Left kidney (tissue), 8 donors: ENCODE measurements at places on chromosomes 12 and 14. TPM values are rescaled to one million over a fixed set of nuclear protein-coding genes. Genes with fewer than 3 reads are reported as not detected.

Gene IFNG-AS1
- polyA plus RNA-seq: 0.28 TPM

Gene KERA
- polyA plus RNA-seq: not detected

Gene RFX4
- polyA plus RNA-seq: 0.20 TPM

Gene PLA2G1B
- 0.27 TPM for polyA plus RNA-seq

Gene OR10G3
- 0.07 TPM for polyA plus RNA-seq

DNA sequence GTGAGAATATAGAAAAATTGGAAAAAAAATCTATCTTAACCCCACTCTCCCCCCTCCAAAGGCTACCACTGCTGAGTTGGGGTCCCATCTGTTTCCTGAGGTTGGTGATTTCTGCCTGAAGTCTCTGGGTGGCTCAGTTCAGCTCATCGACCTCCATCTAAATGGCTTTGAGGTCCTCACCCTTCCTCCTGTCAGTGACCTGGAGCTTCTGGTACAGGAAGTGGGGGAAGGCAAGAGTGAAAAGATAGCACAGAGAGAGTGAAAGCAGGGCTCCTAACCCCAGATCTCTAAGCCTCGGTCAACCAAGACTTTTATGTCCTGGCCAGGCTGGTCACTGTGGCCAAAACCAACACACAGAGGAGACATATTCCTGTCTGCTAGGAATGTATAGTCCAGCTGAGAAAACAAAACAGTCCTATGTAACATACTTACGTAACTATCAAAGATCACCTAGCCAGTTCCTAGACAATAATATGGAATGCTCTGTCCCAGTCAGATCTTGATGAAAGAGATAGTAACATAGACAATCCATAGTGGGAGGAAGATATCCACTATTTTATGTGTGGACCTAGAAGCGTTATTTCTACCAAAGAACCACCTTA lies 12.3 kb upstream of the KRT73 start:
- no peak for DNase-seq

Gene PLEKHG3
- polyA plus RNA-seq: 83.8 TPM

- peak; percentile 22 for DNase-seq
Measured at GRCh38 chr12:121060149-121061001, 21.3 kb upstream of the OASL start.

GRCh38 chr12:77323788-77324415 lies 258.5 kb upstream of the E2F7 start:
- no peak for DNase-seq

DNA sequence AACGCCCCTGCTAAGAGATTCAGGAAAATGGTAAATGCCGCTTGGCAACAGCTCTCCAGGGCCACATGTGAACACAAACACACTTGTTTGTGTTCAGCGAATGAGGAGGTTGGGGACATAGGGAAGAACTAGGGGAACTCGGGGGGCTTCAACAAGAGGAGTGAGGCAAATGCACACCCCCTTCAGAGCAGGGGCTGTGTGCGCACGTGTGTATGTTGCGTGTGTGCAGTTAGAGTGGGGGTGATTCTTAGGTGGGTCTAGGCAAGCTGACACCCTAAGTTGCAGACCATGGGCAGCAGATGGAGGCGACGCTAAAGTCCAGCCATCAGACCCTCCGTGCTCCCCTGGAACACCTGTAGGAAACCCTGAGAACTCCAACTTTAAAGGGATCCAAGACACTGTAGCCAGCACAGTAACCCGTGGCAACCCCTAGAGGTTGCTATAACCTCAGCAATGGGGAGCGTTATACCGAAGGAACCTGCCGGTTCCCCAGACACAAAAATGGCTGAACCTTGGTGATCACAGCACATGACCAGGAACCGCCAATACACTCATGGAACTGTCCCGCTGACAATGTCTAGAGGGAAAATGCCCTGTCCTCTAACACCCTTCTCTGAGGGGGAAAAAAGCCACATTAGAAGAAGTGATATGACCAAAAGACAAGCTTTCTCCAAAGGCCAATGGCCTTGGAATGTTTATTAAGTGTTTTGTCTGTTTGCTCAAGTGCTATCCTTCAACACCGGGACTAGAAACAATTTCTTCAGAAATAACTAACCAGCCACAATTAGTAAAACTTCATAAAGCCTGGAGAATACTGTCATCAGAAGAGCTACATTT lies 86.5 kb upstream of the CEP83 start:
- DNase-seq: peak; percentile 62

- DNase-seq: no peak
Measured at GRCh38 chr12:89243771-89244170, 108.5 kb downstream of the DUSP6 start.

GRCh38 chr12:47725893-47726292 lies 603 bp upstream of the ENDOU start:
- DNase-seq: no peak

DNA sequence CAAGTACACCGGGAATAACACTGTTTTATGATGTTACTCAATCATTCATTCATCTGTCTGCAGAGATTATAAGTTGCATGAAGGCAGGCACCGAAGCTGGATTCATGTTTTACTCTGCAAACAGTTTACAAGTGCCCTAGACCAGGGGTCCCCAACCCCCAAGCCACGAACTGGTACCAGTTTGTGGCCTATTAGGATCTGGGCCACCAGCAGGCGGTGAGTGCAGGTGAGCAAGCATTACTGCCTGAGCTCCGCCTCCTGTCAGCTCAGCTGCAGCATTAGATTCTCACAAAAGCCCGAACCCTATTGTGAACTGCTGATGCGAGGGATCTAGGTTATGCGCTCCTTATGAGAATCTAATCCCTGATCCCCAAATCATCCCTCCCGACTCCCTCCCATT lies 38.1 kb upstream of the PLXNC1 start:
- no peak for DNase-seq

Gene SERPINA1
- polyA plus RNA-seq: 92.0 TPM

GRCh38 chr14:105123981-105124765 lies 44.4 kb downstream of the JAG2 start:
- DNase-seq: no peak

GRCh38 chr14:90107789-90108188 lies 46.0 kb downstream of the KCNK13 start:
- no peak for DNase-seq

DNA sequence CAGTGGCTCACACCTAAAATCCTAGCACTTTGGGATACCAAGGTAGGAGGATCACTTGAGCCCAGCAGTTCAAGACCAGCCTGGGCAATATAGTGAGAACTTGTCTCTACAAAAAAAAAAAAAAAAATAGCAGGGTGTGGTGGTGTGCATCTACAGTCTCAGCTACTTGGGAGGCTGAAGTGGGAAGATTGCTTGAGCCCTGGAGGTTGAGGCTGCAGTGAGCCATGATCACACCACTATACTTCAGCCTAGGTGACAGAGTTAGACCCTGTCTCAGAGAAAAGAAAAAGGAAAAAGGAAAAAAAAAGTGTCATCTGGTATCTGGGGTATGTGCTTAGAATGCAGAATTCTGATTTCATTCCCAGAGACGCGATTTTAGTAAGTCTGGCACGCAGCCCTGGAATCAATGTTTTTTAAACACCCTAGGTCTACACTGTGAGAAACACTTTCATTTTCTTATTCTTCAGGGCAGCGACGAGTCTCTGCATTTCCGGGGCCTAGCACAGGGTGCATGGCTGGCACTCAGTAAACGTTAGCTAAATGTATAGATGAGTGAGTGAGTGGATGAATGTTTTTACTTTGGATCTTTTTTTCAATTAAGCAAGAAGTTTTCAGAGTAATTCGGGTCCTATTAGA lies 243.8 kb upstream of the PWP1 start:
- no peak for DNase-seq

Gene RNASE4
- 1.0 TPM for polyA plus RNA-seq

Gene FAM181A
- not detected for polyA plus RNA-seq

DNA sequence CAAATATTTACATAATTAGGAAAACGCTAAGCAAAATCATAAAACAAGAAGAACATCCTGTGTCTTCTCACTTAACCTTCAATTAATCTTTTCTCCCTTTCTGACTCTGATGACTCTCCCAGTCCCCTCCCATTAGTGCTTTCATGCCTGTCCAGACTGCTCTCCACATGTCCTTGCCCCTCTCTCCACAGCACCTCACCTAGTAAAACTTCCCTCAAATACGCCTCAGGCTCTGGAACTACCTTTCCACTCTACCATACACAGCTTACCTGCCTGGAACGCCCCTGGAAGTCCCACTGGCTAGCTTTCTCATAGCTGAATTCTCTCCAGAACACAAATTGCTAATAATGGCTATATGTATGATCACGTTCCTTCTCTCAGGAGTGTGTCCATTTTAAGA lies 44.7 kb downstream of the SLC5A8 start:
- no peak for DNase-seq

DNA sequence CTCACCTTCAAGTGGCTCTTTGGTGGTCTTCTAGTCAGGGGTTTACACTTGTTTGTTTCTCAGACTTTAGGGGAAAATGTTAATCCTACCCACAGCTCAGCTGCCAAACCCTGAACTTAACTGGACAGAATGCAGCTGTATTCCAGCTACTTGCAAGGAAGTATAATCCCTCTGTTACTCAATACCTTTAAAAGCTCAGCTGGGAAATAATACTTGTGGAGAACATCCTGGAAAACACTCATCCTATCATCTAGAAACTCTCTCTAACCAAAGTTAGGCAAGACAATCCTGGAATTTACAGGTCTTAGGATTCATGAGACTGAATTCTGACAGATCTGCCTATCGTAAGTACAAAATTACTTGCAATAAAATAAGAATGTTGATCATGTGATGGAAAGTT lies 404.1 kb downstream of the ADAMTS20 start:
- DNase-seq: no peak

- no peak for DNase-seq
Measured at GRCh38 chr14:95222151-95222631, 64.9 kb upstream of the DICER1 start.

GRCh38 chr12:67693894-67694293 lies 45.3 kb downstream of the DYRK2 start:
- no peak for DNase-seq

Gene FOXN4
- 2.9 TPM for polyA plus RNA-seq

GRCh38 chr12:14803830-14804160 lies 325 bp downstream of the C12orf60 start:
- DNase-seq: no peak

GRCh38 chr12:84183576-84183975 lies 729.0 kb downstream of the SLC6A15 start:
- DNase-seq: no peak

DNA sequence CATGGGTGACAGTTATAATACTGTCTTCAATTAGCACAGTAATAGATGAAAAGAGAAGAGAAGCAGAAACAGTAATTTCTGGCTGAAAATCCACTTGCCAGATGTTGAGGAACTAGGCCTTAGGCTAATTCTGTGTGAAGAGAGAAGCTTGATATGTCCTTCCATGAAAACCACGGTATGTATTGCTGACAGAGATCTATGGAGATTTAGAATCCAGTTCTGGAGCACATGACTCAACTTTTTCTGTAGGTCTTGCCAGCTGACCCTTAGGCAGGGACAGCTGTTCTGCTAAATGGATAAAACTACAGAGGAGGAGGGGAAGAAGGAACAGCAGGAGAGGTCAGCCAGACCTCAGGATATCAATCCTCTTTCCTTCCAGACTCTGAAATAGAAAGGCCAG lies 211.5 kb downstream of the PRKD1 start:
- no peak for DNase-seq

DNA sequence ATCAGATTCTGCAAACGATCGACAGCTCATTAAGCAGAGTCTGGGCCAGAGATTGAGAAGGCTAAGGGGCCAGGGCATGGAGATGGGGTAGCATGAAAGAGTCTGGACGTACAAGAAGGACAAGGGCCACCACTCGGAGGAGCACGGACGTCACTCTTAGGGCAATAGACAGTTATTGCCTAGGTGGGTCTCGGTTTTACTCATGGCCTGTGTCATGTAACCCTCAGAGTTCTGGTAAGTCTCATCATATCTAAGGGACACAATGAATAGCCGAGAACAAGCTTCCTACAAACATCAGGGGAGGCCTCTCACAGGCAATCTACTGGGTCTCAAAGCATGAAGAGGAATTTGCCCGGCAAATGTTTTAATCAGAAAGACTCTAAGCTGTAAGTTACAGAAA lies 30.4 kb upstream of the ITPK1 start:
- no peak for DNase-seq

GRCh38 chr12:82948491-82948890 lies 261.8 kb downstream of the TMTC2 start:
- DNase-seq: no peak

Gene ADIPOR2
- polyA plus RNA-seq: 49.2 TPM

DNA sequence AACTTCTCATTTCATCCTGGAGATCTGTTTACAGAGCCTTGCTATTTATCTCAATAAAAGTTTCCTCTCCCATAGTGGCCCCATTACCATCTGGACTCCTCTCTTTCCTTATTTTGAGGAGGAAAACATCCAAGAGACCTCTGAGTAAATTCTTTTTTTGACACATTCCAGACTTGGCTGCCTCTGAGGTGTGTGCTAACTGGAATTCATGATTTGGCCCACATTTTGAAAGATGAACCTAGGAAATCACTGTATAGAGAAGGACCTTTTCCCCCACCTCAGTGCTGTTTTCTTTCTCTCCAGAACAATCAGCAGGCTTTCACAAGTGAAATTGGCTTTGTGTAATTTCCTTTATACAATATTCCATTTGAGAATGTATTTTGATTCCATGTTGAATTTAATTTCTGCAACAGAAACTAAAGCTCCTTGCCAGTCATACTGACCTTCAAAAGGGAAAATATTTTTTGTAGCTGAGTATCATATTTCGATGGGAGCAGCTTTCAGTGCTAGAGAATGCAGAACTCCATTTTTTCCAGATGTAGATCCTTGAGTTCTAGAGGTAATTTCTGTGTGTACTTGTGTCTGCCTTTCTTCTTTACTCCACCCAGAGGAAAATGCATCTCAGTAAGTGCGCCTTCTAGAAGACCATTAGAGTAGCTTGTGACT lies 244.9 kb upstream of the RGS6 start:
- no peak for DNase-seq

GRCh38 chr12:64218597-64218996 lies 3.5 kb downstream of the KICS2 start:
- no peak for DNase-seq

Gene GALNT4
- 8.7 TPM for polyA plus RNA-seq

Gene EML5
- 2.5 TPM for polyA plus RNA-seq

- no peak for DNase-seq
Measured at GRCh38 chr14:89900802-89901201, 53.7 kb downstream of the EFCAB11 start.

- no peak for DNase-seq
Measured at GRCh38 chr14:69468949-69469348, 15.6 kb upstream of the PLEKHD1 start.

DNA sequence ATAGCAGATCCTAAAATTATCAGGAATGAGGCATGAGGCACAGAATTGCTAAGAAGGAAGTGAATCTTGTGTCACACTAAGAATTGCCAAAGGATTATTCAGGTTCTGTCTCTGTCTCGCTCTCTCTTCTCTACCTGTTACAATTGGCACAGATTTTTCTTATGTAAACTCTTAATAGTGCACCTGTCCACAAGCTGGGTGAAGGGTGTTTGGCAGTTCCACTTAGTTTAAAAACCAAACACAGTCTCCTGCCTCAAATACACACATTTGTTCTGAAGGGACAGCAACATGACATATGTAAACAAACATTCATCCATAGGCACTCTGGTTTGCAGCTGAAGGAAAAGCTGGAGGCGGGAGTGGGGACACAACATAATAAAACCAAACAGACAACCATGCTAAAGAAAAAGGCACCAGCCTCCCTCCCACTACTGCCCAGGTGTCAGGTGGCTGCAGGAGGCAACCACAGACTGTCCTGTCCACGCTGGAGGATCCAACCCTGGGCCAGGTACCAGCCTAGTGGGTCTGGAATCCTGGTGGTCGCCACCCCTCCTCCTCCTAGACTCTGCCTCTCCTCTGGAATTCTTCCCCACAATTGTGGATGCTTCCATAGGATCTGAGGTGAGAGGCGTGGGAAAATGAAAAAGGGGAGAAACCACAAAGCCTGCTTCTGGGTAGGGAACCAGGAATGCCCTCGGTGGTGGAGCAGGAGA lies 81.2 kb downstream of the TMEM260 start:
- DNase-seq: no peak

GRCh38 chr12:115213118-115213517 lies 529.1 kb upstream of the TBX3 start:
- no peak for DNase-seq
